HepG2 (cell line): ENCODE measurements at places on chromosomes 11 and 22. TPM values are rescaled to one million over a fixed set of nuclear protein-coding genes. Genes with fewer than 3 reads are reported as not detected.
A peak's percentile ranks its signal among the peaks of the same experiment; 100 is the strongest.

- no peaks in the 10 kb centered on the region; the same call in 1 of the 2 replicates for H3K27me3 ChIP-seq
- H3K4me1 ChIP-seq, result peaks cover 73% of the 10 kb centered on the region
- H3K36me3 ChIP-seq, result no peaks in the 10 kb centered on the region; the same call in 2 of the 3 replicates
- DNase-seq, result no peak
These were observed 1136.9 kb downstream of the BRD1 start for GRCh38 chr22:48690583-48691317.

- H3K27ac ChIP-seq, result no peak overlapping the region
- no peaks in the 10 kb centered on the region; the same call in 1 of the 2 replicates for H3K27me3 ChIP-seq
- no peaks in the 10 kb centered on the region for H3K36me3 ChIP-seq
- no peak overlapping the region for H3K4me3 ChIP-seq
- DNase-seq, result no peak
These were observed 31.6 kb upstream of the ME3 start for GRCh38 chr11:86703987-86704386.

DNA sequence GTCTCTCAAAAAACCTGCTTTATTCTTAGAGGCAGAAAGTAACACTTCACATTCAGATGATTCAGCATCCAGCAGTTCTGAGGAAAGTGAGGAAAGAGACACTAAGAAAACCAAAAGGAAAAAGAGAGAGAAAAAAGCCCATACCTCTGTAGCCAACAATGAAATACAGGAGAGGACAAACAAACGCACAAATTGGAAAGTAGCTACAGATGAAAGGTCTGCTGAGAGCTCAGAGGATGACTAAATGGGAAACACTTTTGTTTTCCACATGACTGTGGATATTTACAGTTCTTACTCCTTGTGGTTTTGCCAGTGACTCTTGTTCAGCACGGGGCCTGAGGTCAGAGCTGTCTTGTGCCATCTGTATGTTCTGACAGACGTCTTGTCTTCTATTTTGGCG lies 3.8 kb downstream of the TIMM8B start:
- peaks cover 13% of the 10 kb centered on the region for H3K36me3 ChIP-seq
- no peaks in the 10 kb centered on the region; the same call in 2 of the 3 replicates for H3K27me3 ChIP-seq
- peaks cover 15% of the 10 kb centered on the region for H3K4me1 ChIP-seq

DNA sequence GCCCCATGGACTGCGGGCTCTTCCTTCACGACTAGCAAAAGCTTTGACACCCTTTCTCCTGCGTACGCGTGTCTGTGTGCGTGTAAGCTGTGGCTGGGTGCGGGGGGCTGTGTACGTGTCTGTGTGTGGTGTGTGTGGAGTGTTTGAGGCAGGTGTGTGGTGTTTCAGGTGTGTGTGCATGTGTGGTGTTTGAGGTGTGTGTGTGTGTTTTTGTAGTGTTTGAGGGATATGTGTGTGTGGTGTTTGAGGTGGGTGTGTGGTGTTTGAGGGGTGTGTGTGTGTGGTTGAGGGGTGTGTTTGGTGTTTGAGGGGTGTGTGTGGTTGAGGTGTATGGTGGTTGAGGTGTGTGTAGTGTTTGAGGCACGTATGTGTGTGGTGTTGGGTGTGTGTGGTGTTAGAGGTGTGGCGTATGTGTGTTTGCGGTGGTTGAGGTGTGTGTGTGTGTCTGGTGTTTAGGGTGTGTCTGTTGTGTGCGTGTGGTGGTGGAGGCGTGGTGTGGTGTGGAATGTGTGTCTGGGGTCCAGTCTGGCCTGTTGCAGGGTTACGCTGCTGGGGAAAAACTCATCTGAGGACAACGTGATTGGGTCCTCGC lies 687 bp upstream of the ARSA start:
- no peak for DNase-seq
- no peaks in the 10 kb centered on the region for H3K36me3 ChIP-seq
- peaks cover 35% of the 10 kb centered on the region for H3K4me1 ChIP-seq
- H3K27ac ChIP-seq, result peak overlapping the region; percentile 79
- peak overlapping the region; percentile 72 for H3K4me3 ChIP-seq

LMO2 gene
- not detected in 2 replicates for total RNA-seq

GRCh38 chr11:2989551-2989950 lies 2.6 kb downstream of the NAP1L4 start:
- no peaks in the 10 kb centered on the region; the same call in 1 of the 3 replicates for H3K27me3 ChIP-seq
- H3K4me3 ChIP-seq, result peak overlapping the region; percentile 96
- peak overlapping the region; percentile 97 for H3K27ac ChIP-seq
- H3K4me1 ChIP-seq, result peaks cover 53% of the 10 kb centered on the region

DNA sequence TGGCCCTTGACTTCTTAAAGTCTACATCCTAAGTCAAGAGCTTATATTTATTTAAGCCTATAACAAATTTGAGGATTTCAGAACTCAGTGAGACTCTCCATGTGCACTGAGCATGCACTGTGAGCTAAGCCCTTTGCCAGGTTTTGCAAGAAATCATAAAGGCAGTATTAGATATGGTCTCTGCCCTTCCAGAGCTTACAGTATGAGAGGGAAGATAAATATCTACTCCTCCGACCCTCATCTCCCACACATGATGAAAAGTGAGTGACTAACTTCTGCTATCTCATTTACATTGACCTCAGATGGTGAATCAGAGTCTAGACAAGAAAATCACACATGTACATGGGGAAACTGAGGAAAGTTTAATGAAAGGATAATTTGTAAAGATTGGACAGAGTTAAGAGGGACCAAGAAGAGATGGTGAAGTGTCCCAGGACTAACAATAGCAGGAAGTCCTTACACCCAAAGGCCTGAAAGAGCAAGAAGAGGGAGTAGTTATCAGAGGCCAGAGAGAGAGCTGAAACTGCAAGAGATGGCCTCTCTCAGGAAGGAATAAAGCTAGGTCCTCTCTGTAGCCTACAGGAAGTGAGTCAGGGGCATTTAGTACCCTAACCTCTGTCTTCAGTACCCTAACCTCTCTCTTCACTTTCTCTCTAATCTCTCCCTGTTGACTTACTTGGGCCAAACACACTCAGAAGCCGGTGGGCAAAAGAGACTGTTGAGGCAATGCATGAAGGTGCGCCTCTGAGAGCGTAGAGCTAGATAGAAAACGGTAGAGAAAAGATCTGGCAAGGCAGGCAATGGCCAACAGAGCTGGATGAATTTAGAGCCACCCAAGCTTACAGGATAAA lies 23.0 kb upstream of the BLID start:
- no peak overlapping the region for H3K4me3 ChIP-seq
- no peak overlapping the region for H3K27ac ChIP-seq
- H3K36me3 ChIP-seq, result no peaks in the 10 kb centered on the region
- H3K27me3 ChIP-seq, result no peaks in the 10 kb centered on the region

DNA sequence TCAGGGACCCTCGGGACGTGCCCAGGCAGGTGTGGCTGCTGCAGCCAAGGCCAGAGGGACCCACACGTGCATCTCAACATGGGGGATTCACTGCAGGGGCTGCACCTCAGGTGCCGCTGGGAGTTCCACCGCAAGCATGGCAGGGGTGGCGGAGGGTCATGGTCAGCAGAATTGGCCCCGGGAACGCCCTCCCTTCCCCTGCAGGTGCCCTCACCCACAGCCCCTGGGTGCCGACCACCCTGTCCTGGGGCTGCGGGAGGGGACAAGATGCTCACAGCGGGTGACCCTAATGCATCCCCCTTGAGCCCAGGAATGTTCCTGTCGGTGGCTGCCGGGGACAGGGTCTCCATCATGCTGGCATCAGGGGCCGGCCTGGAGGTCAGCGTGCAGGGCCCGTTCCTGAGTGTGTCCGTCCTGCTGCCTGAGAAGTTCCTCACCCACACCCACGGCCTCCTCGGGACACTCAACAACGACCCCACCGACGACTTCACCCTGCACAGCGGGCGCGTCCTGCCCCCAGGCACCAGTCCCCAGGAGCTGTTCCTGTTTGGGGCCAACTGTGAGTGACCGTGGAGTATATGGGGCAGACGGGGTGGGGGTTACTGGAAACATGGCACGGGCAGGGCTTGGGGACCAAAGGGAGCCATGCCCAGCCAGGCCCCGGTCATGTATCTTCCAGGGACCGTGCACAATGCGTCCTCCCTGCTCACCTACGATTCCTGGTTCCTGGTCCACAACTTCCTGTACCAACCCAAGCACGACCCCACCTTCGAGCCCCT lies 5.8 kb downstream of the SUSD2 start:
- DNase-seq, result no peak
- no peak overlapping the region for H3K4me3 ChIP-seq
- H3K4me1 ChIP-seq, result peaks cover 33% of the 10 kb centered on the region
- no peaks in the 10 kb centered on the region for H3K27me3 ChIP-seq
- no peaks in the 10 kb centered on the region for H3K36me3 ChIP-seq
- no peak overlapping the region for H3K27ac ChIP-seq

- H3K27ac ChIP-seq, result peak overlapping the region; percentile 76
- peak; percentile 20 for DNase-seq
- no peaks in the 10 kb centered on the region for H3K27me3 ChIP-seq
- H3K36me3 ChIP-seq, result no peaks in the 10 kb centered on the region
- H3K4me3 ChIP-seq, result peak overlapping the region; percentile 90
- H3K4me1 ChIP-seq, result peaks cover 60% of the 10 kb centered on the region
These were observed 450 bp downstream of the ZBTB44 start for GRCh38 chr11:130314184-130314749.

DNA sequence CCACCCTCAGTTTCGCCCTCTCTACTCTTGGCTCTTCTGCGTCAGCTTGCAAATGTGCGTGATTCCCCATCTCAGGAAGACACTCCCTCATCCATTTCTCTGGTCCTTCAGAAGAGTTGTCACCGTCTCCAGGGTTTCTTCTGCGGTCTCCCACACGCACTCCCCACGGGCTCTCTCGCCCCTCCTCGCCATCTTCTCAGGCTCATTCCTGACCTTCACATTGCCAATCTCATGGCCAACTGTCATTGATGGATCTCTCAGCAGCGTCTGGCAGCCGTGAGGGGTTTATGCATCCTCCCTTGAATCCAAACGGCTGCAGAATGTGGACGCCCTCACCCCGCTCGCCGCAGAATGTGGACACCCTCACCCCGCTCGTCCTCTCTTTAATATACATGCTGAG lies 10.5 kb downstream of the SYNGR1 start:
- H3K4me3 ChIP-seq, result no peak overlapping the region
- no peak for DNase-seq
- H3K36me3 ChIP-seq, result no peaks in the 10 kb centered on the region
- 0 out of 2 replicates have a peak, but pooled peaks cover 15% of the 10 kb centered on the region for H3K4me1 ChIP-seq
- no peak overlapping the region for H3K27ac ChIP-seq
- peaks cover 10% of the 10 kb centered on the region; the same call in 1 of the 3 replicates for H3K27me3 ChIP-seq

DNA sequence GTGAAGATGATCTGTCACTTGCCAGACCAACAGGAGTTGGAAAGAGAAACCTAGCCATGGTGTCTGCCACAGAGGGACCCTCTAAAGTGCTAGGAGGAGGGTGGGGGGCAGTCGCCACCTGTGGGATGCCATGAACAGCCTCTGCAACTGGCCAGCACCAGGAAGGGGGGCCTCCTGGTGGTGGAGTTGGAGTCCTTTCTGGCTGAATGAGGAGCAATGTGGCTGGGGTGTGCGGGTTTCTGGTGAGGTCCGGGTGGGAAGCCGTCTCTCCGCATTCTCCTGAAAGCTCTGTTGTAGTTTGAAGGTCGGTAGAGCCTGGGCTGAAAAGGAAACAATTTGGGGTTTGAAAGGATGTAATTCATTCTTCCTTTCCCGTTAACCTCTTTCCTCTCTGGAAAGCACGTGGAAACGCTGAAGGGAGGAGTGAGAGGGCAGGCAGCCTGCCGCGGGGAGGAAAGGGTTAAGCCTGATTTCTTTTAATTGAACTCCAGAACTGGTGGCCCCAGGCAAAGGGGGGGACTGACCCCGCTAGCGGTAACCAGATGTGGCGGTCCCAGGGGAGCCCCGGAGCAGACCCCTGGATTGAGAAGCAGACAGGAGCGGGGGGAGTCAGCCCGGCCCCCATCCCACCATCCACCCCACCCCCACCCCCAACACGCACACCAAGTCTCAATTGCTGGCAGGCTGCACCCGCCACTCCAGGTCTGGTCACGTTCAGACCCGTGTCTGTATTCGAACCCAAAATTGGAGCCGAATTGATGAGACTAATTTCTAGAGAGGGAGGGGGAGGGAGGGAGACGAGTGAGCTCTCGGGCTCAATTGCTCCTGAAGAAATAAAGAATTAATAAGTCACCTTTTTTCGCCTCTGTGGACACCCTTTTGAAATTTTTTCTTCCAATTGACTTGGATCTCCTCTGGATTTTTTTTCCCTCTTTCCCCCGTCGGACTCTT lies 1.8 kb upstream of the FLI1 start:
- no peak overlapping the region for H3K27ac ChIP-seq
- H3K36me3 ChIP-seq, result no peaks in the 10 kb centered on the region
- no peak overlapping the region for H3K4me3 ChIP-seq
- peaks cover 16% of the 10 kb centered on the region for H3K27me3 ChIP-seq

DNA sequence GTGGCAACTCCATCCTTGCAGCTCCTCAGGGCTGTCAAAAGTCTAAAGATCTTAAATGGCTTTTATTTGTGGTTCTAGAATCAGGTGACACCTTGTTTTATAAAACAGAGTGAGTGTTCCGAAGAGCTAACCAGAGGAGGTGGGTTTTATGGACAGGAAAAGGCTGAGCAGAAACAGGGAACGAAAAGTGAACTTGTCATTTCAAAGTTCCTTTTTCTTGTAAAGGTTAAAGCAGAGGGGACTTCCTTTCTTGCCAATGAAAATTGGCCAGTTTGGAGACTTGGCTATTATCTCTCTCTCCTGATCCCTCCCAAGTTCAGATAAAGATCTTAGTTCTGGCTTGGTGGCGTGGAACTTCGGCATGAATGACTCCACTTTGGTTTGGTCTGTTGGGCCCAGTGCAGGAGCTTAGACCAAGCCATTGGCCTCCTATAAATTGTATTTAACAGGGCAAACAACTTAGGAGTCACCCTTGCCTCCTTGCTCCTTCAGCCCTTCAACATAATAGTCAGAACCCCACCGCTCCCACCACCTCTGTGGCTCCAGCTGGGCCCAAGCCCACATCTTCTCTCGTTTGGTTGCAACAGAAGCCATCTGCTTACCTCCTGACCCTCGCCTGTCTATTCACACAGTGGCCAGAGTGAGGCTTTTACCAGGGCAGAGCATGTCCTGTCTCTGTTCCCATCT lies 102.4 kb upstream of the THY1 start:
- H3K4me3 ChIP-seq, result no peak overlapping the region
- no peaks in the 10 kb centered on the region for H3K4me1 ChIP-seq
- H3K27ac ChIP-seq, result no peak overlapping the region
- DNase-seq, result no peak
- no peaks in the 10 kb centered on the region for H3K36me3 ChIP-seq

GRCh38 chr11:97683733-97684132 lies 1293.9 kb downstream of the JRKL start:
- peak; percentile 10 for DNase-seq
- H3K4me3 ChIP-seq, result no peak overlapping the region
- no peak overlapping the region for H3K27ac ChIP-seq
- H3K36me3 ChIP-seq, result no peaks in the 10 kb centered on the region

GRCh38 chr11:68521969-68522652 lies 61.6 kb downstream of the PPP6R3 start:
- DNase-seq, result no peak
- H3K27ac ChIP-seq, result no peak overlapping the region
- H3K27me3 ChIP-seq, result no peaks in the 10 kb centered on the region
- H3K4me3 ChIP-seq, result no peak overlapping the region

GRCh38 chr11:47915783-47916182 lies 64.6 kb upstream of the PTPRJ start:
- H3K27me3 ChIP-seq, result peaks cover 3% of the 10 kb centered on the region; the same call in 1 of the 3 replicates
- no peak overlapping the region for H3K27ac ChIP-seq
- H3K4me3 ChIP-seq, result no peak overlapping the region

PYGM gene
- total RNA-seq, result 0.11 TPM in 1 of 2 replicates, not detected in the other

CRYBB3 gene
- 0.18 TPM in 1 of 2 replicates, not detected in the other for total RNA-seq
